ENCODE measurements at places on chromosomes 13 and 19.

DNA sequence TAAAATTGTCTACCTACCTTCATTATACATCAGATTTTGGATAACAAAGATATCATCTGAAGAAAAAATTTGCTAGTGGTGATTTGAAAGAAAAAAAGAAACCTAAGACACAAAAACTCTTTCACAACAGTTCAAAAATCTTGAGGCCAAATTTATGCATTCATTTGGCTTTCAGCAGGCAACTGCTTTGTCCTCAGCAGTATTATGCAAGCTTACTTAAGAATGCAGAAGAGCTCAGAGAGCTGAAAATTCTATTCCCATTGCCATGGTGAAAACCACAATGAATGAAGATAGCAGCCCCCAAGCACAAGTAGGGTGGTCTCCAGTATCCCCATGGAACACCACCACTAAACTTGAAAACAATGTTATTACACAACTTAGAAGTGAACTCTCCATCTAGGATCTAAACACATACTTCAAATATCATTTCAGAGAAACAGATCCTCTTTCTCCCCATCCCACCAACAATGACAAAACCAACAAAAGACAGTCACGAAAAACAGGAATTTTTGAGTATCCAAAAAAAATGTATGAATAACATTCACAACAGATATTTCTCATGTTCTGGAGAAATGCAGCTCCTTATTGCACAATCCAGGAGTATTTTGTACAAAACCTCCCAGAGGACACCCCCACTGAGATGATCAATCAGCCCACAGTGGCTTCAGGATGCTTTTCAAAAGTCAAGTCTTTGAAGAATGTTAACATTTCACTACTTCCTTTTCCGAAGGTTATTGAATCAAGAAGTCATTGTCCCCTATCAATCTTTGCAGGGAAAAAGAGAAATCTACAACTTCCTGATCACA, 192.7 kb downstream of the LHFPL6 start:
- no peak for DNase-seq

DNA sequence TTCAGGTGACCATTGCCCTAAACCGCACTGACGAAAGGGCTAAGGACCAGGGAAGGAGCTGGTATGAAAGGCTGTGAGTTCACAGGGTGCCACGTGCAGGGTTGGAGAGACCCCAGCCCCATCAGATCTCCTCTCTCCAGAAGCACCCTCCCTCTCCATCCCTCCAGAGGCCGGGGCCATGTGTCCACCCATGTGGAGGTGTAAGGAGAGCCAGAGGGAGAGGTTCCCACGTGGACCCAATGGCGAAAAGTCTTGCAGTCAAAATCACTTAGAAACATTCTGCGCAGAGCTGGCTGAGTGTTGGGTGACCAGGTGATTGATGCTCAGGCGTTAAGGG, 168.3 kb downstream of the COL4A1 start:
- no peak for DNase-seq

DNA sequence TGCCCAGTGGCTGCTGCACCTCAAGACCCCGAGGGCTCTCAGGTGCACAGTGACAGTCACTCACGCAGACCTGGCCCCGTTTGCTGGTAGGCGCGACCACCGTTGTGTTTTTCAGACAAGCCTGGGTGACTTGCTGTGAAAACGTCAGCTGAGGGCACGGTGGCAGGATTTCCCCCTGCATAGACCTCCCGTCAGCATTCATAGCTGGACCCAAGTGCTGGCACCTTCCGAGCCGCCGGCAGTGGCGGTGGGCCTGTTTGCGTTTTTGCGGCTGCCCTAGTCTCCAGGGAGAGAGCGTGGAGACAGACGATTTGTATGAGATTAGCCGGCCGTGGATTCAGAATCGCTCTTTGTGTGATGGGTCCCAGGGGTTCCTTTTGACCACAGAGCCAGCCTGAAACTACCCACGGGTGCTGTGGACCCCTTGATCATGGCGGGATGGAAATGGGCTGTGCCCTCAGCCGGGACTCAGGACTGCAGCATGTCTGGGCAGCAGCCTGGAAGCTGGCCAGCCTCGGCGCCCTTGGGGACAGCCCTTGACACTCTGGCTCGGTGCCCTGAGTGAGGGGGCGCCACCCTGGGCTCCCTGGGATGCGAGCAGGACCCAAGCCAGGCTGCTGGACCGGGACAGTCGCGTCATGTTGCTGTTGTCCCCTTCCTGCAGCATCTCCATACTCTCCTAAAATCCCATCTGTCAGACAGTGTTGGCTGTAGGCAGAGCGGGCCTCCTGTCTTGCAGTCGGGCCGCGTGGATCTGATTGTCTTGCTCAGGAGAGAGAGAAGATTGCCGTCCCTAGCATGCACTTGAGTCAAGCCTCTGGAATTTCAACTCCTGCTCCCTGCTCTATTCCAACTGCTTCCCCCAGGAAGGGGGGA, 8.6 kb downstream of the KDM4B start:
- DNase-seq: no peak

- DNase-seq: no peak
Measured at GRCh38 chr13:22143671-22144070, 472.8 kb downstream of the FGF9 start.

GRCh38 chr13:26855071-26855470, 94.5 kb upstream of the GPR12 start:
- no peak for DNase-seq

Data from stimulated activated CD4-positive, alpha-beta T cell treated with anti-CD3 and anti-CD28 coated beads, TNF-alpha, amount 100 ng/mL, for 24 hours (primary cell).